Renal pelvis (tissue), 12 donors: ENCODE measurements at places on chromosomes 16 and 17.

DNA sequence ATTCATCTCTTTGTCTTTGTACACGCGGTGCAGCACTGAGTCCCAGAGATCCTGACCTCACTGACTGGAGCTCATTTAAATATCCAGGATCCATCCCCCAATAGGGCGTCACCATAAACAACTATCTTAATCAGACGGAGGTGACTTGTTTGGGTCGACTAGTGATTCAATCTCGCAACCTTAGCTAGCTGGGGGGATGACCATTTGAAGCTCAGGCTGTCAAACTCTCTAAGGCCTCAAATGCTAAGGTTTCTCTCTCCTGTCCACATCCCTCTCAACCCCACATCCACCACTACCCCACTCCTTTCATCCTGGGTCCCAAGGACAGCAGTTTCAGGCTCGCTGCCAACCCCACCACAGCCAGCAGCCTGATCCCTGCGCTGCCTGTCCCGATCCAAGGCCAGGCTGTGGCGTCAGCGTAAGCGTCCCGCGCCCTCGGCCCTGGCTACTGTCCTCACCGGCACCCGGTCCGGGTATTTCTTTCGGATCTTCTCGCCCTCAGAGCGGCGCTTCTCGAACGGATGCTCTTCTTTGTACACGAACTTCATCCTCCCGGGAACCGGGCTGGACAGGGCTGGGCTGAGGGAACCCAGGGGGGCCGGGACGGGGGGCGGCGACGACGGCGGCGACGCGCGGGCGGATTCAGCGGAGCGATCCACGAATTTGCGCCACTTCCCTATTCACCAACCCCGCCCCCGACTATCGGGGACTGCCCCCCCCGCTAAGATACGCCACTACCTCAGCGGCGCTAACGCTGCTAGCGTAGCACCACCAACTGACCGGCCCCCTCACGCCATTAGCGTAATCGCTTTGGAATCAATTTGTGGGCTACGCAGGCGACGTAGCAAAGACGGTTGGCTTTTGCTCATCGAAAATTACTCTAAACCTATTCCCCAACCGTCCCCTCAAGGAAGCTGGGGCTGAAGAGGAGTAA, at the start of gene GABARAP:
Gene GABARAP (minus strand): TSS at position 667 of the 934 bp plus-strand sequence. CDS start 119 bp downstream, at position 548.
- peak; percentile 94 for DNase-seq

DNA sequence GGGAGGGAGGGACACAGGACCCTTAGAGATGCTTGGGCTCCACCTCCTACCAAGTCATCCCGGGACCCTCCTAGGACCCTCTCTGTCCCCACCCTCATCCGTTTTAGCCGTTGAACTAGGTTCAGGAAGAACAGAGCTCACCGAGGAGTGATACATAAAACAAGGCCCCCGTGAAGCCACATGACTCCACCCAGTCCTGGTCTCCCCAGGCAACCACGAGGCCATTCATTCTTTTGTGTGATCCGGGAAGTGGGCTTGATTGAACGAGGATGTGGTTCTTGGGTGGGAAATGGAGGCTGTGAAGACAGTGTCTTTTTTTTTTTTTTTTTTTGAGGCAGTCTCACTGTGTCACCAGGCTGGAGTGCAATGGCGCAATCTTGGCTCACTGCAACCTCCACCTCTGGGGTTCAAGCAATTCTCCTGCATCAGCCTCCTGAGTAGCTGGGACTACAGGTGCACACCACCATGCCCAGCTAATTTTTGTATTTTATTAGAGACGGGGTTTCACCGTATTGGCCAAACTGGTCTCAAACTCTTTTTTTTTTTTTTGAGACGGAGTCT, 14.8 kb downstream of the TRARG1 start:
- DNase-seq, result no peak

GRCh38 chr17:68190495-68190894, 57.3 kb upstream of the AMZ2 start:
- no peak for DNase-seq

GRCh38 chr16:761625-762513, 1.3 kb downstream of the MSLN start:
- no peak for DNase-seq

- no peak for DNase-seq
Measured at GRCh38 chr16:51053775-51054174, 97.3 kb downstream of the SALL1 start.

- no peak for DNase-seq
Measured at GRCh38 chr17:51687887-51688286, 427.5 kb downstream of the UTP18 start.
